Amniotic stem cell (primary cell): ENCODE measurements at places on chromosomes 16 and 17.

- no peak for DNase-seq
Measured at GRCh38 chr16:11792410-11793241, 4.4 kb downstream of the ZC3H7A start.

DNA sequence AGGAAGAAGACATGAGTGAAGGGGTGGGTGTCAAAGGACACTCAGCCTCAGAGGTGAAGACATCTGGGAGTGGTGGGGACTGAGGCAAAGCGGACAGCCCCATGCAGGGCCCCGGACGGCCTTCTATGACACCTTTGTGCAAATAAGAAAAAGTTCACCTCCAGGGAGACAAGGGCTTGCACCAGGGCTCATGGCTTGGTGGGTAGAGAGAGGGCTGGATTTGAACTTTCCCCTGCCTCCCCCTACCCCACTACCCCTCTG, 30.5 kb downstream of the LRRC75A start:
- DNase-seq, result no peak

- no peak for DNase-seq
Measured at GRCh38 chr16:76787394-76787793, 403.6 kb upstream of the MON1B start.

DNA sequence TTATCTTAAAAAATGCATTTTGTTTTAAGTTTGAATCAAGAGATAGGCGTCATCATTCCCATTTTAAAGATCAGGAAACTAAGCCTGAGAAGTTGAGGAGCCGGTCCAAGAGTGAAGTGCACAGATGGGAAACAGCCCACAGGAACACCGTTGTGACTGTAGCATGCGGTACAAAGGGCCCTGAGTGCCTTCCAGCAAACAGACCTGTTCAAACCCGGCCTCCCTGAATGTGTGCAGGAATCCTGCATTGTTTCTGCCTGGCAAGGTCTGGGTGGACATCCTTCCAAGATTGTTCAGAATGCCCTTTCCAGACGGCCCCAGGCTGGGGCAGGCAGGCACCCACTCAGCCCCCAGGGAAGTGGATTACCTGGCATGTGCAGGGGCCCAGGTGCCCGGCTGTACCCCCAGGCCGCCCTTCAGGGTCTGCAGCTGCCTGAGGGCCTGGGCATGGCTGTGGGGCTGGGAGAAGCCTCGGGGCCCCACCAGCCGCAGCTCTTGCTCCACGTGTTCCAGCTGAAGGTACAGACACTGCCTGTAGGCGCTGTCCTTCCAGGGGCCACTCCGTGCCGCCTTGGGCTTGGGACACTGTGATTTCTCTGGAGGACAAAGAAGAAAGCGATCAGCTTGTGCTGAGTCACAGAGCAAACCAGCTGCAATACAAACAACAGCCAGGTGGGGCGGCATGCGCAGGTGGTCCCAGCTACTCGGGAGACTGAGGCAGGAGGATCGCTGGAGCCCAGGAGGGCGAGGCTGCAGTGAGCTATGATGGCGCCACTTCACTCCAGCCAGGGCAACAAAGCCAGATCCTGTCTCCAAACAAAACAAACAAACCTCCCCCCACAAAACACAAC, 45.0 kb upstream of the GCSH start:
- DNase-seq, result no peak

DNA sequence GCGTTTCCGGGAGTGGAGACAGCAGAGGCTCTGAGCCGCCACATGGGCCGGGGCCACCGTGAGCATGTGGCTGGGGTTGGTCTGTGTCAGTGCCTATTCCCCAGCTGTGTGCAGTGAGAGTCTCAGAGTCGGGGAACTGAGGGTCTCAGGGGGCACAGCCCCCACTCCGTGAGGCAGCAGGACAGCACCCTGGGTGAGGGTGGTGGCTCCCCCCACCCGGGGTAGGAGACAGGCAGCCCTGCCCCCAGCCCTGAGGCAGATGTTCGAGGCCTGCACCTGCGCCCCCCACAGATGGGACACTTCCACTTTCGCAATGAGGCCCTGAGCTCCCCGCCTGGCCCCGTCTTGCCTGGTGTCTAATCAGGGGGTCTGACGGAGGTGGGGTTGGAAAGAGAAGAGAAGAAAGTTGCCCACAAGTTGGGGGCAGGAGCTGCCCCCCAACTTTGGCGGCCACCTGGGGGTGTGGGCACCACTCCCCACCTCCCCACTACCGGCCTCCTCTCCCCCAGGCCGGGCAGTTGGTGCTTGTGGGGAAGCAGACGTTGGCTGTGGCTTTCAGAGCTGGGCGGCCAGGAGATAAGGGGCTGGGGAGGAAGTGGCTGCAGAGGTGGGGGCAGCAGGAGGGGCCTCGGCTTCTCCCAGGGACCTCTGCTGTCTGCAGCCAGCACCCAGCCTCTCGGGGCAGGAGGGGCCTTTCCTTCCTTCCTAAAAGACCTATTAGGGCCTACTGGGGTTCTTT, 1.8 kb upstream of the CBFA2T3 start:
- no peak for DNase-seq

GRCh38 chr17:50150354-50151040, at the start of gene PPP1R9B:
TSS of gene PPP1R9B (minus strand) at chr17:50150677. CDS start at chr17:50150513, 164 bp downstream.
- no peak for DNase-seq

- peak; percentile 31 for DNase-seq
Measured at GRCh38 chr16:590188-590814, 435 bp downstream of the RAB40C start.

DNA sequence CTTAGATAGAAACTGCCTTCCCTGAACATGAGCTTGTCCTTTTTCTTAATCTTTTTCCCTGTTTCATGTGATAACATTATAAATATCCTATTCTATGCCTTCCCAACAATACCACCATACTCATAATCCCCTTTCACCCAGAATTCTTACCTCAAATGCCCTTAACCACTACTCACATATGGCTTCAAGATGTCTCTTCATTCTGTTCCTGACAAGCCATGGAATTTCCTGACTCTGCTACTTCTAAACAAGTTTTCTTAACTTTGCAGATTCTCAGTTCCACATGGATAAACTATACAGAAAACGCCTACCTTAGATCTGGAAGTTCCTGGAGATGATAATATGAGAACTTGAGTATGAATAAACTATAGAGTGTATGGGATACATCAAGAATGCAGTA, 1217.8 kb downstream of the CDH8 start:
- no peak for DNase-seq

DNA sequence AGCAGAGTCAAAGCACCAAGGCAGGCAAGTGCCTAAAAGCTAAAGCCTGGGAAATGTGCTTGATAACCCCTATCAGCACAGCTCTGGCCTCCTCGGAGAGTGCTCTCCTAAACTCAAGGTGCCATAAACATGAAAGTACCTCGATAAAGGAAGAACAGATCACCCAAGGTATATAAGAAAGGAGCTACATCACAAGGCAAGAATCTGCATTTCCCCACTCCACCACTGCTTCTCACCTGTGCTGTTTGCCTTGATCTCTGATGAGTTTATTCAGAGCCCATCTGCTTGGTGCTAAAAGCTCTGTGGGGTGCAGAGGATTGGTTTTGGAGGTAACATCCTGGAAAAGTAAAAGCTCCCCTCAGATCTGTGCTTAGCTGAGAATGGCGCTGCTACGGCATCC, 449.5 kb upstream of the CDH5 start:
- DNase-seq, result no peak

DNA sequence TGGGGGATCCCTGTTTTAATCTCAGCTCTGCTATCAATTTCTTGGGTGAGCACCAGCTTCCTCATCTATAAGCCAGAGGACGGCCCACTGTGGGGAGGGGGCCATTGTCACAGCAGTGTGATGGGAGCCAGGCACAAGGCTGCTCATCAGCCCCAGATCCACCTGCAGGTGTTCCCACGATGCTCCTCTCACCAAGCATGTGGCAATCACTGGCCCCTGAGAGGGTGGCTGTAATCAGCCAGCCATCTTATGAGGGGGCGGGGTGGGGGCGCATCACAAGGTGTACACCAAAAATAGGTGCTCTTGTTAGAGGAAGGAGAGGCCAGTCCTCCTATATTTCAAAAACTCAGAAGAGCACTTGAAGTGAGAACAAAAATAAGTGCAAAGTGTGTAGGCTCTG, 31.2 kb downstream of the HNF1B start:
- no peak for DNase-seq

- DNase-seq, result no peak
Measured at GRCh38 chr17:8735336-8735939, 9.2 kb downstream of the CCDC42 start.

GRCh38 chr16:79177018-79177417, 423.5 kb downstream of the MAF start:
- DNase-seq, result no peak

- no peak for DNase-seq
Measured at GRCh38 chr16:29148131-29148691, 163.4 kb downstream of the LAT start.

DNA sequence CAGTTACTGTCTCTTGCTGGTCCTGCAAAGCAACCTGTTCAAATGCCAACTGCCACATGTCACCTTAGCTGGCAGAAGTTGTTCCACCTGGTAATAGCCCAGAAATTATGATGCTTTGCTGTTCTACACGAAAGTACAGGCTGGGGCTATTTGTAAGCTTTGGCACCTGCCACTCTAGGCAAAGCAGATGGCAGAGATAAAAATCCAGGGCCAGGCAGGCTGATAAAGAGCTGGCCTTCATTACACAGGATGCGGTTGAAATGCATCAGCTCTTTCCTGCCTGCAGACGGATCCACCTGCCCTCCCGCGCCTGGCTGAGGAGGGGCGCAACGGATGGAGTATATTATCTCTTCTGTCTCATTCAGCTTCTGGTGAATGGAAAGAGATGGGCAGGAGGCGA, 29.3 kb upstream of the KDM8 start:
- DNase-seq, result no peak

DNA sequence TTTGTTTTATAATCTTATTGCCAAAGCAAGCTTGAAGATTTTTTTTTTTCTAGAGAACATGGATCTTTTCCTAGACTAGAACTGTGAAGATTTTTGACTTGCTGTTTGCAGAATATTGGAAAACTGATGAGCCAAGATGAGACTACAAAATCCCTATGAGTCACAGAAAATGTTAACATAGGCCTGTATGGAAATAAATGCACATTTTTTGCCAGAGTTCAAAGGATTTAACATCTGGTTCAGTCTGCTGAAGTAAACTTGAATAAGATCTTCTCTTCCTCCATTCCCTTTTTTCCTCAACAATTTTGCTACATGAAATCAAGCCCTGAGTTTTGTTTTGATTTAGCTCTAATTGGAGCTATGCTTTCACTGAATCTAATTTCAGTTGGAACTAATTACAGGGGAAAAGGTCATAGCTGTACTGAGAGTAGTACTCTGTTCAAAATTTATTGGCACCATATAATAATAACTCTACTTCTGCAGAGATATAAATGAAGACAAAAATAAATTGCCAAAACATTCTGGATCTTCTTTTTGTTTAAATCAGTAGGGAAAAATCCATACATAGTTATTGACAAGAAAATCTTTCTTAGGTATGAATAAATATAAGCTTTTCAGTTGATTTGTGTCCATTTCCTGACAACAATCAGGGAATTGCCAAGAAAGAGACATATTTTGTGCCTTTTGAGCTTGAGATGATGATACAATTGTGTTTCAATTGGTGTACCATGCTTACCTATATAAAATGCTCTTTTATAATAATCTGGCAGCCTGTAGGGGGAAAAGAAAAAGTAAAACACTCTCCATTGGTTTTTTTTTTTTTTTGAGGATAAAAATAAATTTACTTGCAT, 387.5 kb upstream of the GOT2 start:
- no peak for DNase-seq

DNA sequence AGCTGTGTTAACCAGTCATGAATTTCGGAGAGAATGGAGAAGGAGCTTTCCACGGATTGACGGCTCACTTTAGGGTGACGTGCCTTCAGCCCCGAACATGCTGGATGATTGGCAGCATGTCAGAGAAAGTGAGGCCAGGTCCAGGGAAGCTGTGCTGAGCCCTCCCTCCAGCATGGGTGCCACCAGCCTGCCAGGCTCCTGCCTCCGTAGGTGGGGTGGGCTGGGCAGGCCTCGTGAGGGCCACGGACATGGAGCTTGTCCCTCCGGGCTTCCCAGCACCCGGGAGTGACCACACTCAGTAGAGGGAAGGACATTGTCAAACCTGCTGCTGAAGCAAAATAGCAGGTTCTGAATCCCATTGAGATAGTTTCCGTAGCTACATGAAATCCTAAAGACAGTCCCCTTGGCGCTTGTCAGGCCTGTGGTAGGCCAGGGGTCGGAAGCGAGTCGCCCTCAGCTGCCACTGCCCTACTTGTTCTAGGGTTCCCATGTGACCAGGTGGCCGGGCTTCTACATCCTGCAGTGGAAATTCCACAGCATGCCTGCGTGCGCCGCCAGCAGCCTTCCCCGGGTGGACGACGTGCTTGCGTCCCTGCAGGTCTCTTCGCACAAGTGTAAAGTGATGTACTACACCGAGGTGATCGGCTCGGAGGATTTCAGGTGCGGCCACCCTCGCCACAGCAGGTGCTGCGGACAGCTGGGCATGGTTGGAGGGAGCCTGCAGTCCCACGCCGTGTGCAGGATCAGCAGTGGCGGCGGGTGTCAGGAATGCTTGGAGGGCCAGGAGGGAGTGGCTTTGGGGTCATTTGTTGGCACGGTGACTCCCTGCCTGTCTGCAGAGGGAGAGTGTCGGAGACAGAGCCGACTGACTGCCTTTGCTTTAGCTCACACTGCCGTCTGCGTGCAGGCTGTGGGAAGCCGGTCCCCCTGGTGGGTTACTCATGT, 72.3 kb downstream of the SEC14L1 start:
- DNase-seq, result no peak

GRCh38 chr16:48059936-48060335, 95.9 kb downstream of the ABCC12 start:
- DNase-seq, result no peak

- no peak for DNase-seq
Measured at GRCh38 chr17:50130559-50131305, 772 bp upstream of the SAMD14 start.

GRCh38 chr17:9298135-9298534, 276.8 kb downstream of the NTN1 start:
- no peak for DNase-seq

DNA sequence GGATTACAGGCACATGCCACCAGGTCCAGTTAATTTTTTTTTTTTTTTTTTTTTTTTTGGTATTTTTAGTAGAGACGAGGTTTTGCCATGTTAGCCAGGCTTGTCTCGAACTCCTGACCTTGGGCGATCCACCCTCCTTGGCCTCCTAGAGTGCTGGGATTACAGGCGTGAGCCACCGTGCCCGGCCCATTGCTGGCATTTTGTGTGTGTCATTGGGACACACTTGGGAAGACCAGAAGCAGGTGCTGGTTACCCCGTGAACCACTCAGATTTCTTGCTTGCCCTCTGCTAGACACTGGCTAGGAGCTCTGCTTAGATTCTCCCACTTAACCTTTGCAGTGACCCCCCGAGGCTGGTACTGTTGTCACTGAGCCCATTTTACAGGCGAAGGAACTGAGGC, 229.3 kb downstream of the IRF8 start:
- no peak for DNase-seq
